IMR-90 (cell line): ENCODE measurements at places on chromosomes 4 and X. TPM values are rescaled to one million over a fixed set of nuclear protein-coding genes. Genes with fewer than 3 reads are reported as not detected.

DDX53 gene
- total RNA-seq: not detected in 2 replicates

ZNF81 gene
- 4.5 and 5.6 TPM in 2 replicates for total RNA-seq

CENPVL1 gene
- not detected in 2 replicates for total RNA-seq

RADX gene
- 1.6 and 2.2 TPM in 2 replicates for total RNA-seq

DNA sequence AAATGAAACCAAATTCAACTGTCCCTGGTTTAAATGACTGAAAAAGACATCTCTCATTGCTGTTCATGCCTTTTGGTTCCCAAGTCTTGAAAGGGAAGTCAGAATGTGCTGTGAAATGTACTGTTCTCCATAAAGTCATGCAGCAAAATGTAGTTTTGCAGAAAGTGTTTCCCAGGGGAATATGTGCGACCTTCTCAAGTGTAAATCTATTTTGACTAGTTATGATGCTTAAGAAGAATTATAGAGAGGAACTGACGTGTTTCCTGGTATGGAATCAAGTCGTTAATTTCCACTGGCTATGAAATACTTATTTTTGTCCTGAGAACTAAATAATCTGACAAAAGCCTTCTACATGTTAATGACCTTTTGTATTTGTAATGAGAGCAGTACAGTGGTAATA is 223.1 kb downstream of the CLCN4 start:
- no peak for DNase-seq

GRCh38 chr4:165190591-165191347 is 16.6 kb upstream of the KLHL2 start:
- DNase-seq: no peak

DNA sequence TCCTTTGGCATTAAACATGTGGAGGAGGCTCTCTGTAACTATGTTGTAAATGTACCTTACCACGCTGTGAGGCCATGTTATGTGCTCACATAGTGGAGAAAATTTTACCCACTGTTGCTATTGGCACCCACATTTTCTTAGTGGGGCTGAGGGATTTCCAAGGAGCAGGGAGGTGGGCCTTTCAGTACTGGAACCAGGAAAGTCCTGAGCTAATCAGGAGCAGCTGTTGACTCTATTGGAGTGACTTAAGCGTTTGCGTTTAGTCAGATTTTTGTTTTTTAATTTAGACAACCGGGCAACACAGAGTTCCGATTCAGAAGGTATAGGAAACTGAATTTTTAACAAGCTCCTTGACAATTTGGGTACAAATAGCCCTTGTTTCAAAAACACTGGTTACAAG is 30.7 kb upstream of the WDR17 start:
- DNase-seq: no peak

- no peak for DNase-seq
Measured at GRCh38 chr4:2057382-2058065, 1.6 kb upstream of the NAT8L start.

GRCh38 chr4:83961575-83961974 is 425.7 kb downstream of the GPAT3 start:
- DNase-seq: peak; percentile 23
